ENCODE measurements at places on chromosomes 1 and 21.

DNA sequence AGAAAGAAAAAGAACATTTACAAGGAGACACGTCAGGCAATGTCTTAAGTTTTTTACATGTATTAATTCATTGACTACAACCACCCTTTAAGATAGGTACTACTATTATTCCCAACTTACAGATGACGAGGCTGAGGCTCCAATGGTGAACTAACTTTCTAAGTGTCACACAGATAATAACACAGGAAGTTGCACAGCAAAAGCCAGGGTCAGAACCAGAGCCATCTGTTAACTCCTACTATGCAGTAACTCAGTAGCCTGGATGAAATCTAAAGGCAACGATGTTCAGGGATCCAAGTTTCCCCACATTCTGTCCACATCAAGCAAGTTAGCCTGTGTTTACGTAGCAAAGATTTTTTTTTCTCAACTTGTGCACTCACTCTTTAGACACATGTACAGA lies 371.7 kb downstream of the PTPRC start:
- DNase-seq = no peak

- DNase-seq = peak; percentile 33
Observed at GRCh38 chr1:239951511-239952140, 140.1 kb upstream of the FMN2 start.

- no peak for DNase-seq
Observed at GRCh38 chr1:15684468-15685291, 560 bp downstream of the PLEKHM2 start.

DNA sequence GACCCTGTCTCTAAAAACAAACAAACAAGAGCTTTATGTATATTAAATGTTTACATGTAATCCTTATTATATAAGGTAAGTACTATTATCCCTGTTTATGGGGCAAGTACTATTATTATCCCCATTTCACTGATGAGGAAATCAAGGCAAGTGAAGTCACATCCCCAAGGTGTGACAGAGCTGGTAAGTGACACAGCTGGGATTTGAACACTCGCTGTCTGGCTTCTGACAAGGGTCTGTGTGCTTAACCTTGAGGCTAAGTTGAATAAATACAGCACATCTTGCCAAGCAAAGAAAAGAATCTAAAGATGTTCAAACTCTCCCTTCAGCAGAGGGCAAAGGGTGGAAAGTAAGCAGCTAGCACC lies 167.9 kb upstream of the IRF2BP2 start:
- no peak for DNase-seq

Data from activated CD4-positive, alpha-beta T cell treated with anti-CD3 and anti-CD28 coated beads for 24 hours (primary cell).